ENCODE measurements at places on chromosomes 5 and 9.
A peak's percentile ranks its signal among the peaks of the same experiment; 100 is the strongest.

DNA sequence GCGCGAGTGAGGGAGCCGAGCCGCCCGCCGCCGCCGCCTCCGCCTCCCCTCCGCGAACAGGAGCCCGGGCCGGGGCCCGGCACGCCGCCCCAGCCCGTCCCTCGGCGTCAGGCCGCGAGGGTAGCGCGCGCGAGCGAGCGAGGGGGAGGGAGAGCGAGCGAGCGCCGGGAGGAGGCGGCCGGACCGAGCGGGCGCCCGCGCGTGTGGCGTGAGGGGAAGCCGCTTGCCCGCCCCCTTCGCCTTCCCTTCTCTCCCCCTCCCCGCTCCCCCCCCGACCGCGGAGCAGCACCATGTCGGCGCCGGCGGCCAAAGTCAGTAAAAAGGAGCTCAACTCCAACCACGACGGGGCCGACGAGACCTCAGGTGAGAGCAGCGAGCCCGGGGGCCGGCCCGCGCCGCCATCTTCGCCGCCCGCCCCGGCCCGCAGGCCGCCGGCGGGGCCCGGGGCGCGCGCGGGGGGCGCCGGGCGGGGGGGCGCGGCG lies 312 bp downstream of the SET start:
- DNase-seq = no peak

- DNase-seq = no peak
These were observed 15.1 kb downstream of the LPAR1 start for GRCh38 chr9:111023128-111023527.

DNA sequence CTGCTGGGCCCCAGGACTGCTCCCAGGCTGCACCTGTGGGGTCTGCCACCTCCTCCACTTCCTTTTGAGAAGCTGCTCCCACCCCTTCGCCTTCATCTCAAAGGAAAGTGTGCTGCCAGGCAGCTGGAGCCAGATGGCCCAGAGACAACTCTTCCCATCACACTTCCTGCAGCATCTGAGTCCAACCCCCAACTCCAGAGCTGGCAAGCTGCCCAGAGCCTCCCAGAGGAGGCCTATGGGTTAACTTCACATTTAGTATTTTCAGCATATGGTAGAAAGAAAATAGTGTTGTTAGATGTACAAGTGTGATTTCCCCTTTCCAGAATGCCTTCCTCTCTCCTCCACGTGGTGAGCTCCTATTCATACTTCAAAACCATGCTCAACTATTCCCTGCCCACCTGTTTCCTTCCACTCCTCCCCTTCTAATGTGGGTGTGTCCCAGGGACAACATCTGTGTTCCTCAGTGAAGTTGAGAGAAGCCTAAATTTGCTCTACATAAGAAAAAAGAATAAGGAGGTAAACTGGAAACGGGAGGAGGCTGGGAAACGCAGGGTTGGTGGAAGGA lies 38.6 kb upstream of the KCNMB1 start:
- no peak for DNase-seq

- DNase-seq = peak; percentile 18
These were observed 466.9 kb upstream of the ARRDC3 start for GRCh38 chr5:91850031-91850430.

- no peak for DNase-seq
These were observed 5.3 kb upstream of the CFAP95 start for GRCh38 chr9:69815313-69815712.

- DNase-seq = no peak
These were observed 15.4 kb upstream of the VPS13A start for GRCh38 chr9:77161966-77162365.

DNA sequence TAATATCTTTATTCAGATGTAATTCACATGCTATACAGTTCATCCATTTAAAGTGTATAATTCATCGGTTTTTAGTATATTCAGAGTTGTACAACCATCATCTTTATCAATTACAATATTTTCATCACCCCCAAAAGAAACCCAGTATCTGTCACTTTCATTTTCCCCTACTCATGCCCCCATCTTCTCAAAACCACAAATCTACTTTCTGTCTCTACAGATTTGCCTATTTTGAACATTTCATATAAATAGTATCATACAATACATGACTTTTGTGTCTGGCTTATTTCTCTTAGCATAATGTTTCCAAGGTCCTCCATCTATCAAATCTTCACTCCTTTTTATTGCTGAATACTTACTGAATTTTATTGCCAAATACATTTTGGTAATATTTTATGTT lies 305.1 kb upstream of the SGCD start:
- DNase-seq = no peak

All from A172 (cell line).